ENCODE measurements at places on chromosomes 16 and 17. TPM values are rescaled to one million over a fixed set of nuclear protein-coding genes. Genes with fewer than 3 reads are reported as not detected.
A peak's percentile ranks its signal among the peaks of the same experiment; 100 is the strongest.

DNA sequence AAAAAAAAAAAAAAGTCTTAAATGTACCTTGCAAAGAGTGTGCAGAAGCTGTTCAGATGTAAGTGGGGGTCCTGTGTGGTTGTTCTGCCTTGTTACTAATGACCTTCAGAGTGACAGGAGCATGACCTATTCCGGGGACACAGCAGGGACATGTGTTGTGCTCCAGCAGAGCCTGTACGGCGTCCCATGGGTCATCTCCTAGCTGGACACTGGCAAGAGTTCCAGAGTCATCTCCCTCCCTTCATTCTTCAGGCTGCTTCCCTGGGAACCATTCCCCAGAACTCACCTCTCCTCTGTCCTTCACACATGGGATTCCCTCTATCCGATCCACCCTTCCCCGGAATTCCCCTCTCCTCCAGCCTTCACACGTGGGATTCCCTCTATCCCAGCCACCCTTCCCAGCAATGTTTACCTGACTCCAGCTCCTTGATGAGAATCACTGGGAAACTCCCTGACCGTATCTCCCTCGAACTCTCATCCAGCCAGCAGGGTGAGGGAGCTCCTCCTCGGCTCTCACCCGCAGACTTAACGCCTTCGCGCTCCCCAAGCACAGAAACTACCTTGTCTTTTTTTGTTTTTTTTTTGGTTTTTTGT is 85.8 kb downstream of the MRM3 start:
- no peak for DNase-seq
- peaks cover 40% of the 10 kb centered on the region for H3K4me1 ChIP-seq
- H3K27ac ChIP-seq: peak overlapping the region; percentile 81
- H3K36me3 ChIP-seq: no peaks in the 10 kb centered on the region
- no peaks in the 10 kb centered on the region for H3K27me3 ChIP-seq
- no peak overlapping the region for H3K4me3 ChIP-seq

DNA sequence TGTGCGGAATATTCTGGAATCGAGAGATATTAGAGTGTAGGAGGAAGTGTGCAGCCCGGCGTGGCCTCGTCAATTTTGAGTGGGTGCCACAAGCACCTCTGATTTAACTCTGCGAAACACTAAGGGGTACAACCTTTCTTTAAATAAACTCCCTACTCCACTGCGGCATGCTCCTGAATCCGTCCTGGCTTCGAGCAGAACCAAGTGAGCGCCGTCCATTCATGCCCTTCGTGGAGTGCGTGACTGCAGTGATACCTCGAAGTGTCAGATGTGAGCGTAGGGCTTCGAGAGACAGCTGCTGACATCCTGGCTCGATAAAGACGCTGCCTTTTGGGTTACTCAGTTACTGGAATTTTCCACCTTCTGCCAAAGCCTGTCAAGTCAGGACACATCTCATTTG is 128.8 kb downstream of the FOXL1 start:
- no peaks in the 10 kb centered on the region for H3K36me3 ChIP-seq
- no peak for DNase-seq
- H3K27ac ChIP-seq: no peak overlapping the region
- H3K4me1 ChIP-seq: no peaks in the 10 kb centered on the region
- H3K27me3 ChIP-seq: peaks cover 61% of the 10 kb centered on the region

- H3K27me3 ChIP-seq: peaks cover 100% of the 10 kb centered on the region
- no peaks in the 10 kb centered on the region for H3K36me3 ChIP-seq
- H3K27ac ChIP-seq: no peak overlapping the region
- no peak overlapping the region for H3K4me3 ChIP-seq
- peaks cover 22% of the 10 kb centered on the region for H3K4me1 ChIP-seq
These were observed 5.5 kb downstream of the TMEM132E start for GRCh38 chr17:34584805-34585416.

Gene ARHGDIA
- total RNA-seq: 95.1 TPM

Gene PERCC1
- total RNA-seq: not detected

DNA sequence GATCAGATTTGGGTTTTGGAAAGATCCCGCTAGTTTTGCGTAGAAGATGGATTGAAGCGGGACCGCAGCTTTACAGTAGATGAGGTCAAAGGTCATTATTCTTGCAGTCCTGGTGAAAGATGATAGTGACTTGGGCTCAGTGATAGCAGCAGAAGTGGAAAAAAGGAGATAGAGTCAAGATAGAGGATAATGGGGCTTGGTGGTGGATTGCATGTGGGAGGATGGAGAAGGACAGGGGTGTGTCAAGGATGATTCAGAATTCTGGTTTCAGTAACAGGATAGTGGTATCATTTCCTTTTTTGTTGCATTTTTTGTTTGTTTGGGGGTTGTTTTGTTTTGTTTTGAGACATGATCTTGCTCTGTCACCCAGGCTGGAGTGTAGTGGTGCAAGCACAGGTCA is 28.7 kb downstream of the CHD9NB start:
- H3K27me3 ChIP-seq: no peaks in the 10 kb centered on the region
- H3K4me1 ChIP-seq: no peaks in the 10 kb centered on the region
- DNase-seq: no peak
- no peak overlapping the region for H3K27ac ChIP-seq
- H3K4me3 ChIP-seq: no peak overlapping the region

DNA sequence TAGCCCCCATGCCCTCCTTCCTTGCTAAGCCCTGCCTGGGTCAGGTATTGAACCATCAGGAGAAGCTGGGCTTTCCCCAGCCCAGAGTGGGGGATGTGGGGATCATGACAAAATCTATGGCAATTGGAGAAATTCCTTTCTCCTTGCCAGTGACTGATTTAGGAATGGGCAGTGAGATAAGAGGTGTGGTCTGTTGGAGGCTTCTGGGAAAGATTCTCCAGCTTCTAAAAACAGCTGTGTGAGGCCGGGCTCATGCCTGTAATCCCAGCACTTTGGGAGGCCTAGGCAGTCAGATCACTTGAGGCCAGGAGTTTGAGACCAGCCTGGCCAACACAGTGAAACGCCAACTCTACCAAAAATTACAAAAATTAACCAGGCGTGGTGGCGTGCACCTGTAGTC is 69.1 kb downstream of the SRCIN1 start:
- H3K36me3 ChIP-seq: no peaks in the 10 kb centered on the region
- H3K27me3 ChIP-seq: peaks cover 75% of the 10 kb centered on the region
- no peak overlapping the region for H3K4me3 ChIP-seq
- no peaks in the 10 kb centered on the region for H3K4me1 ChIP-seq
- no peak overlapping the region for H3K27ac ChIP-seq

DNA sequence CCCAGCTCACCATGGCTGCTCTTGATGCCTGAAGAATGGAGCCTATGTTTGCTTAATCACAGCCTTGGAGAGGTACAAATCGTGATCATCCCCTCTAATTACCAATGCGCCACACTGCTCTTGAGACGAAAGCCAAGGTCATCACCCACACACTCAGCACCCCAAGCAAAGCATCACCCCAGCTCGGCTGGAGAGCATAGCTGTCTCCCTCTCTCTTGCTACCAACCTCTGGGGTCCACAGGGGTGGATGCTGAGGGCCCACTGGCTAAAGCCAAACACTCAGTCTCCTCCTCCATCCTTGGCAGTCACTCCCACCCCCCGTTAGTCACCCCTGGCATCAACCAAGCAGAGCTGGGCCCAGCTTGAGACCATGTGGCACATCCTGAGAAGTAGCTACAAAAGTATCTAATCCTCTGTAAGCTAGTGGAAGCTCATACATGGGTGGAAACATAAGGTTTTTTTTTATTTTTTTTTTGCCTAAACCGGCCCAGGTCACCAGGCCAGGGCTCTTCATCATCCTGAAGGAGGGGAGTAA is 44.8 kb downstream of the PIMREG start:
- H3K4me3 ChIP-seq: no peak overlapping the region
- peaks cover 81% of the 10 kb centered on the region for H3K27me3 ChIP-seq
- H3K4me1 ChIP-seq: no peaks in the 10 kb centered on the region
- H3K27ac ChIP-seq: no peak overlapping the region
- no peaks in the 10 kb centered on the region for H3K36me3 ChIP-seq

DNA sequence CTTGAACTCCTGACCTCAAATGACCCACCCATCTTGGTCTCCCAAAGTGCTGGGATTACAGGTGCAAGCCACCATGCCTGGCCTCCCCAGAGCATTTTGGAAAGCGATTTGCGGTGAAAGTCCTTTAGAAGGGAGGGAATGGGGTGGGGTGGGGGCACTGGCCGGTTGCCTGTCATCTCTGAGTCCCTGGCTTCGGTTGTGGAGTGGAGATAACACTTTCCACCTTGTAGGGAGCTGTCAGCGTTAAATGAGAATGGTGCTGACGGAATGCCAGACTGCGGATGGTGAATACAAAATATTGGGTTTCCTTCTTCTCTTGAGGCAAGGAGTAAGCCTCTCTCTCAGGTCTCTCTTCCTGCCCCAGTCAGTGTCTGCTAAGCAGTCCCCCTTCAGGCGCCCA is 5.2 kb upstream of the WNT3 start:
- no peaks in the 10 kb centered on the region for H3K36me3 ChIP-seq
- H3K4me1 ChIP-seq: peaks cover 15% of the 10 kb centered on the region
- no peak overlapping the region for H3K27ac ChIP-seq
- DNase-seq: no peak
- H3K27me3 ChIP-seq: peaks cover 82% of the 10 kb centered on the region
- no peak overlapping the region for H3K4me3 ChIP-seq

GRCh38 chr16:57166451-57166850 is 19.4 kb downstream of the PSME3IP1 start:
- H3K27me3 ChIP-seq: no peaks in the 10 kb centered on the region
- peaks cover 22% of the 10 kb centered on the region for H3K4me1 ChIP-seq
- no peak overlapping the region for H3K4me3 ChIP-seq
- H3K27ac ChIP-seq: peak overlapping the region; percentile 40
- peaks cover 77% of the 10 kb centered on the region for H3K36me3 ChIP-seq

GRCh38 chr16:65771707-65772106 is 594.8 kb upstream of the CDH5 start:
- no peaks in the 10 kb centered on the region for H3K4me1 ChIP-seq
- no peak overlapping the region for H3K4me3 ChIP-seq
- no peak overlapping the region for H3K27ac ChIP-seq
- no peaks in the 10 kb centered on the region for H3K36me3 ChIP-seq
- no peak for DNase-seq
